ENCODE measurements at places on chromosomes 2 and 18.

- DNase-seq, result no peak
Observed at GRCh38 chr18:48108136-48108535, 177.7 kb upstream of the SMAD2 start.

- DNase-seq, result no peak
Observed at GRCh38 chr2:134466141-134466540, 212.3 kb downstream of the MGAT5 start.

- DNase-seq, result no peak
Observed at GRCh38 chr2:238104226-238104690, 4.1 kb downstream of the ESPNL start.

GRCh38 chr2:175393851-175394250, 212.3 kb upstream of the ATP5MC3 start:
- DNase-seq, result no peak

DNA sequence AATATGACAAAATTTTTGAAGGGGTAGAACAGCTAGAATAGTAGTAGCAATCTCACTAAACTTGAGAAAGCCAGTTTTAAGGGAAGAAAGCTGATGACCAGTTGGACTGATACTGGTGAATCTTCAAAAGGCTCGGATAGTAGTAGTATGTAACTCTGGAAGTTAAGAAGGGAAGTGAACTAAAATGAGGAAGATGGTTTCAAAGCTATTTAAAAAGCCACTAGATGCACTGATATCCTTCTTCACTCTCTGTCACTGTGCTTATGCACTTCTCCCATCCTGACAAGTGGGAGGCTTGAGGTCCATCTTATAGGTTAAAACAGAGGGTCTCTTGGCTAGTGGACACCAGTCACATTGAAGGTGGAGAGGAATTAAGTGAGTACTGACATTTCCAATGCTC, 141.1 kb downstream of the NCOA1 start:
- peak; percentile 47 for DNase-seq

- DNase-seq, result no peak
Observed at GRCh38 chr2:5959836-5960820, 267.9 kb downstream of the SOX11 start.

DNA sequence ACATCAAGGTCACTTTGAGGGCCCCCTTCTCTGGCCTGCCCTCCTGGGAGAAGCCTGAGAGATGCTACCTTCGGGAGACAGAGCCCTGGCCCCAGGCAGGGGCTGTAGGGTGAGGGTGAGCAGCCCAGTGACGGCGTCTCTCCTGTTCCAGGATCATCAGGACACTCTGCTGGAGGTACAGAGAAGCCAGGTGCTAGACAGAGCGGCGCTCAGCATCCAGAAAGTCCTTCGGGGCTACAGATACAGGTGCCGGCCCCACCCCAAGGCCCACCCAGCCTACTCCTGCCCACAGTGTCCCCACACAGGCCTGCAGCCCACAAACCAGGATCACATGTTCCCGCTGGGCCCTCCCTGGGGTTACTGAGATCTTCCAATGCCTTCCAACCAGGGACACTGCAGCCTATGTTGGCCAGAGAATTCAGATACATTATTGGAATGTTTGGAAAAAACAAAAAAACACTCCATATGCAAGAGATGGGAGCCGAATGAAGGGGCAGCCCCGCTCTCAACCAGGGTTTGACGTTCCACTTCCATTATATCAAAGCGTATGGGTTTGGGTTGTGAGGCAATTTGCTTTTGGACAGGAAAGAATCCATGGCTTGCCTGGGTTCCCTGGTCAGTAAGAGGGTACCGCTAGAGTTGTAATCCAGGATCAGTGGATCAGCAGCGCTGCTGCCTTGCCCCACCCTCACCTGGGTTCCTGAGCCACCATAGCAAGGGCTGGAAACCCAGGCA, 49.5 kb upstream of the GPR17 start:
- DNase-seq, result no peak

DNA sequence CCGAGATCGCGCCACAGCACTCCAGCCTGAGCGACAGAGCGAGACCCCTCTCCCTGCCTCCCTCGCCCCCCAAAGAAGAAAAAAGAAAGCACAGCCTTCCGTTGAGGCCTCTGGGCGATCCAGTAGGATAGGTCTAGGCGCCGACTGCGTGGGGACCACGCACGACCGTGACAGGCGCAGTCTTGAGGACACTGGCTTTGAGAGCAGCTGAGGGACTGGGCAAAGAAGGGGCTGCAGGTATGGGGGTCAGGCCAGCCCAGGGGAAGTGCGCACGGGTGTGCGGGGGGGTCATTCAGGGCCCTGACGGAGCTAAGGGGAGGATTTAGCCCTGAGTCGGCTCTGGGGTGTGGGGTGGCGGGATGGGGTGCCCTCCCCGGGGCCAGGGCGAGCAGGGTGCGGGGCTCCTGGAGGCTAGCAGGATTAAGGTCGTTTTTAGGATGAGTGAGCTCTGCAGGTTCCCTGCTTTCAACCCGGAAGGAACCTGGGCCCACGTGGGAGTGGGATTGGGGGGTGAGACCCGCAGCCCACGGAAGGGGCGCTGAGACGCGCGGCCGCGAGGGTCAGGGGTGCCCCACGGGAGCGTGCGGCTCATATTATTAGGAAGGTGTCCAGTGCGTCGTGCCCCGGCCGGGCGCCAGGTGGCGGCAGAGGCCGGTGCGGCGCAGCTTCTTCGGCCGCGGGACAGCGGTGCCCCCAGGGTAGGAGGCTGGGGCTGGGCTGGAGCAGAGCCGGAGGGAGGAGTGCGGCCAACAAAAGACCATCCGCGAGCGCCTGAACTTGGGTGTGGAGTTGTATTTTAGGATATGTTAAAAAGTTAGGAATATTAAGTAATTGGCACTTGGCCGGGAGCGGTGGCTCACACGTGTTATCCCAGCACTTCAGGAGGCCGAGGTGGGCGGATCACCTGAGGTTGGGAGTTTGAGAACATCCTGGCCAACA, 20.5 kb upstream of the ZNF236 start:
- no peak for DNase-seq

GRCh38 chr2:174383796-174384195, 11.7 kb upstream of the SCRN3 start:
- DNase-seq, result no peak

GRCh38 chr2:119028327-119029174, 86.6 kb downstream of the MARCO start:
- DNase-seq, result no peak

DNA sequence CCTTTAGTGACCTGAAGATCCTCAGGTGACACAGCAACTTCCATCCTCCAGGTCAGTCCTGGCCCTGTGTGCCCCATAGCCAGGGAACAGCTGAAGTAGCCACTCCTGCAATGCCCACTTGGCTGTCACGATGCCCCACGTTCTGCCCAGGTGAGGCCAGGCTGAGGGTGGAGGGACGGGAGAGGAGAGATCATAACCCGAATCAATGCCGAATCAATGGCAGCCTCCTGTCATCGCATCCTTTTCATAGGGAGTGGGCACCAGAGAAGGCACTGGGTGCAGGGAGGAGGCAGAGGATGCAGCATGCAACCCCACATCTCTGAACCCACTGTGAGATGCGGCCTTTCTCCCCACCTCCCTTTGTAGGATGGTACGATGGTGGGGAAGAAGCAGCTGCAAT, 75.3 kb upstream of the EPC2 start:
- DNase-seq, result no peak

GRCh38 chr2:15745907-15746702, 154.4 kb downstream of the DDX1 start:
- no peak for DNase-seq

DNA sequence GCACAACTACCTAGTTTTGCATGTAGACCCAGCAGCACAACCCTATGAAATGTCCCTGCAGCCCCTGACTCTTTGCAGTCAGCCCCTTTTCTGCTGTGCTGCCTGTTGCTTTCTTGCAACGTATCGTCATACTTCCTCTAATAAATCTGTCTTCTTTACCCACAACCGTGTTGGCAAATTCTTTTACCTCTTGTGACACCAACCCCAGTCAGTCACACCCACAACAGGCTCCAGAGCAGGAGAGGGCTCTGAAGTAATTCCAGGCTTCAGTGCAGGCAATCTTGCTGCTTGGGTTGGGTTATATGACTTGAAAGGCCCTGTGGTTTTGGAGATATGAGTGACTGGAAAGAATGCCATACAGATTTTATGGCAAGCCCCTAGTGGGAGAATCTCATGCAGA, 79.1 kb upstream of the KCNH7 start:
- DNase-seq, result no peak

- no peak for DNase-seq
Observed at GRCh38 chr2:192539306-192539705, 344.6 kb upstream of the TMEFF2 start.

- no peak for DNase-seq
Observed at GRCh38 chr2:167924556-167924955, 322.8 kb downstream of the STK39 start.

DNA sequence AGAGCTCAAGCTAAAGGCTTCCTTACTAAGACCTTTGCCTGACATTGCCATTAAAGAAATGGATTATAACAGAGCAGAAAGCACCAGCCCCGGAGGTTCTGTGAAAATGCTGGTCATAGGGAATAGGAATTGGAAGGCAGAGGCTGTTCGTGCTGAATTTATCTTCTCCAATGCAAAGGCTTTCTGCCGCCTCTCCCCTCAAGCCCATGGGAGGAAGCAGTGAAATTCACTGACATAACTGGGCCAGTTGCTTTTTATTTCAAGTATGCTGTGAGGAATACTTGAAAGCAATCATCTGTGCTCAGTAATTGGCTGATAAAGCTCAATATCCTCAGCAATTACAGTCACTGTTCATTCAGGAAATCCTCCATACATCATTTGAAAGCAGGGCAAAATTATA, 85.4 kb upstream of the LINC00305 start:
- no peak for DNase-seq

- DNase-seq, result no peak
Observed at GRCh38 chr18:50729986-50730385, 89.8 kb downstream of the MRO start.

GRCh38 chr2:123999681-124000080, 25.4 kb upstream of the CNTNAP5 start:
- no peak for DNase-seq

- no peak for DNase-seq
Observed at GRCh38 chr2:62319070-62319469, 123.2 kb downstream of the B3GNT2 start.

GRCh38 chr2:162092658-162093556, 18.9 kb upstream of the DPP4 start:
- DNase-seq, result no peak

DNA sequence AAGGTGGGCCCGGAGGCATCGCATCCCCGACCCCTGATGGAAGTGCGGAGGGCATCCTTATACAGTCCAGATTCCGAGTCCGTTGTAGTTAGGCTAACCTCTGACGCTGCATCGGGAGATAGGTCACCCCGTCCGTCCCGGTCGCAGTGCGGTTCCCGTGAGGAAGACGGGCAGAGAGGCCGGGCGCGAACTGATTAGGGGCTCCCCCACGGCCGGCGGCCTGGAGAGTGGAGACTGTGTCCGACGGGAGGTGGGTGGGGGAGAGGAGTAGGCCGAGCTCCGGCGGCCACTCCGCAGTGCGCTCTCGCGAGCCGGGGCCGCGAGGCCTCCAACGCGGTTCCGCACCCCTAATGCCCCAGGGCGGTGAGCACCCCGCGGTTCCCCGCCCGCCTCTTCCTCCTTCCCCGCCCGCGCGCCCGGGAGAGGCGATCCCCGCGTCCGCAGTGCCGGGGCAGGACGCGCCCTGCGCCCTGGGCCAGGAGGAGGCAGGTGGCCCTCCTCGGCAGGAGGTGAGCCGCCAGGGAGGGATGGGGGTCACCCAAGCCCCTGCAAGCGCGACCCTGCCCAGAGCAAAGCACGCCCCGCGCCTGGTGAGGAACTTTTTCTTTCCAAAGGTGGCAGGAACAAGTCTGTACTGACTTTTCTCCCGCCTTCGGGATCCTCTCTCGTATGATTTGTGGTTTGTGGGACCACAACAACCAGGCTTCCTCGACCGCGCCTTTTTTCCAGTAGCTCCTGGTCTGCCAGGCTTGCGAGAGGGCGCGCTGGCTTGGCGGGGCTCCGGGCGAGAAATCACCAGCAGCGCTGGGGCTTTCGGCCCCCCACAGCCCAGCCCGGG, 1.4 kb upstream of the SP5 start:
- no peak for DNase-seq

DNA sequence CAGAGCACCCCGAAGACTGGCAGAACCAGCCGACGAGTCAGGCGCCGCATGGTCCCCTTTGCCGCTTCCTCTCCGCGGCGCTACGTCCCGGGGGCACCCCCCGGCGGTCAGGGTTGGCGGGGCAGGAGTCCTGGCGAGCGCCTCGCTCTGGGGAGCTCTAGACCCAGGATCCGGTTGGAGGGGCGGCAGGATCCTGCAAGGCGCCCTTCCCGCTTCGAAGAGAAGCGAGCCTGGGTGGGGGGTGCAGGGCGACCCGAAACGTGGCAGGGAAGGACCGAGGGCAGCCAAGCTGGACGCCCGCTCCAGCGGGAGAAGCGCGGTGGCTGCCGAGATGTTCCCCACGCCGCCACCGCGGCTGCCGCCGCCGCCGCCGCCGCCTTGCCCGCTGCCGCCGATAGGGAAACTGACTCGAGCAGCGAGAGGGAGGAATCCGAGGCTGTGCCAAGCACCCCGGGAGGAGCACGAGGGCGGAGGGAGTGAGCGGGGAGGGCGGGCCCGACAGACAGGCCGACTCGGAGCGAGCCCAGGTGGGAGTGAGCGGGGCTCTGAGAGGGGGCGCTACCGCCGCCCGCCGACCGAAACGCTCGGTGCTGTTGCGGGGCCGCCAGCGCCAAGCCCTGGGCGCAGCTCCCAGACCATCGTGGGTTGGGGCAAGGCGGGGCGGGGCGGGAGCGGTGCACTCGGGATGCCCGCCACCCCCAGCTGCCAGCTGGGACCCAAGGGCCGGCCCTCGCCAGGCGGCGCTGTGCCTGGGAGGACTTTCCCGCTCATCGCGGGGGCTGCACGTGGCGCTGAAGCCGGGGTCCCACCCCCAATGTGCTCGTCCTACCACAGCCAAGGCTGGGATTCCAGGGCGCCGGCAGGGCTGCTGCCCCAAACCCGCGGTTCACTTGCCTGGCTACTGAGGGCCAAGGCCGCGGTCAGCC, at the start of gene GALNT14:
TSS of gene GALNT14 (minus strand) at position 404 of the 926 bp plus-strand sequence. CDS start at position 50, 354 bp downstream.
- DNase-seq, result peak; percentile 67

DNA sequence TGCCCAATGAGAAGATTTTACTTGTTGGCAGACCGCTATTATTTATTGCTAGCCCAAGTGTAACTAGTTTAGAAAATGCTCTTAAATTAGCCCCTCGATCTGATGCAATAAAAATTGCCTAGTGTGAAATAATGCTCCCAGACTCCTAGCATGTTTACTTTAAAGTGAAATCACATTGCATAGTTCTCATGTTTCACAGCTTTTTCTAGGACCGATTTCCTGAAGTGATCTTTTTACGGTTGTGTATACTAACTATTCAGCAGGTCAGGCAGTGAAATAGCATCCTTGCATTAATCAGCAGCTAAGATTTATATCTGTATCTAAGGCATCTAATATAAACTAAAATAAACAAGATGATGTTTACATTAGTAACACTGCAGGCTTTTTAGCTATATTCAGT, 52.4 kb downstream of the PMS1 start:
- DNase-seq, result no peak
